ENCODE measurements at places on chromosomes 1 and 21. TPM values are rescaled to one million over a fixed set of nuclear protein-coding genes. Genes with fewer than 3 reads are reported as not detected.

DNA sequence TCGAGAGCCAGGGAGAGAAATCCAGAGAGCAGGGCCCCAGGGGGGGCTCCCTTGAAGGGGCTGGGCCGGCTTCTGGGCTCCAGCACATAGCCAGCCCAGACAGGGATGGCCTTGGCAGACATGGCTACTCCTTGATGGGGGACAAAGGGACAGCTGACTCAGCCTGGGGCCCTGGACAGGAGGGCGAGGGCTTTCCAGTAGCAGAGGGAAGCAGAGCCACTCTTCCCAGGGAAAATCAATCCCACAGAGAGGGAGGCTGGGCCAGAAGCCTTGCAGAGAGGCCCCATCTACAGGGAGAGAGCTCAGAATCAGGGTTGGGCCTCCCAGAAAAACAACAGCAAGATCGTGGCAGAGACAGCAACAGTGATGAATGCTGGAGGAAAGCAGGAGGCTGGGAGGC lies 15.6 kb downstream of the IGFN1 start:
- DNase-seq: no peak

LENEP gene
- not detected for total RNA-seq

TNFSF4 gene
- total RNA-seq: 2.7 TPM

ASPM gene
- 12.3 TPM for total RNA-seq
